Kasumi-1 (cell line): ENCODE measurements at places on chromosomes 2 and 18.

GRCh38 chr2:171334171-171334570 lies 99.6 kb downstream of the METTL8 start:
- DNase-seq = no peak

- DNase-seq = no peak
These were observed 15.0 kb upstream of the TTR start for GRCh38 chr18:31576670-31577069.

GRCh38 chr2:224444021-224444420 lies 42.1 kb upstream of the FAM124B start:
- no peak for DNase-seq

DNA sequence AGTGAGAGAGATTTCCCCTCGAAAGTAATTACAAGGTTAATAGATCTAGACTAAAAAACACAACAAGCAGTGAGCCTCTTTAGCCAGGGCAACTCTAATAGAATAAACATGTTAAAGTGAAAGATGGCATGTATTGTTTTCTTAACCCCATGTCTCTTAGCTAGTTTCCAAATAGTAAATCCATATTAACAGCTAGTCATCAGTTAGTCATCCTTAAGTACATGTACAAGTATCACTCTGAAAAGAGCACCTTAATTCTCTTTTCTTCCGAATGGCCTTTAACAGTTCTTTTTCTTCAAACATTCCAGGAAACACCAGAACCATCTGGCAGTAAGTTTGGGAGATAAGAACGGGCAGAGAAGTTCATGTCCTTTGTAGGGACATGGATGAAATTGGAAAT lies 1480.0 kb downstream of the LRP1B start:
- no peak for DNase-seq

DNA sequence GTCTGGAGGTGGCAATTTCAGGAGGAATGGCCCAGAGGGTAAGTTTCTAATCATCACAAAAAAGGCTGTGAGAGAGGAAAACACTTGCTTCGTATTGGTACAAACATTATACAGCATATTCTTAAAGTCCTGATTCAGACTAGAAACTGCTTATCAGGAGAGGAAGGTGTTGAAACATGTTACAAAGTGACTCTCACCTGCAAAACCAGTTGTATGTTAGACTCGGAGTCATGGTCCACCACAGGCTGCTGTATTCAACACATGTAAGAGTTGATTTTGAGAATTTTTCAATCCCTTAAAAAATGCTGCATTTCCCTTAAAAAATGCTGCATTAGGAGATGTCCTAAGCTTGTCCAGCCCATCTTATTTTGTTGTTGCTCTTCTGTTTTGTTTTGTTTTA lies 61.5 kb downstream of the MBP start:
- DNase-seq = no peak

DNA sequence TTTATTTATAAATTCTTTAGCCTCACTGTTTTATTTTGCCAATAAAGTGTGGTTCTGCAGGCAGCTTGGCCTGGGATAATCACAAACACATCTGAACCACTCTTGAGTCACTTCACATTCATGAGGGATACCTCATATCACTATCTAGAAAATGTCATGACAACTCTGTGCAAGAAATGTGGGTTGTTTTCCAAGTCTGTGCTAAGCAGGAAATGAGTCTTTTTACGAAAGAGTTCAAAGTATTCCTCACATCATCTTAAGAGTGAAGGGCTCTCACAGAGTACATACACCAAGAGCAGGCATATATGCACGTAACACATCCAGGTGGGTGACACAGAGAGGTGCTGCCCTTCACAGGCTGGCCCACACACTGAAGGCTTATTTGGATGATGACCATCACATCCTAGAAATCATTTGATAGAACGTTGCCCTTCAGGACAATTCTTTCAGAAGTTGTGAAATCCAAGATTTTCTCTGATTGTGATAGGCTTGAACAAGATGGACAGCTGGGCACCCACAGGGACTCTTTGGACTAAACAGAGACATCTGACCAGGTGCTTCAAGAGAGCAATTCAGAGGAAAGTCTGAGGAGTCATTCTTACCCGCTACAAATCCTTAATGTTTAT lies 811.1 kb upstream of the LRATD1 start:
- no peak for DNase-seq

DNA sequence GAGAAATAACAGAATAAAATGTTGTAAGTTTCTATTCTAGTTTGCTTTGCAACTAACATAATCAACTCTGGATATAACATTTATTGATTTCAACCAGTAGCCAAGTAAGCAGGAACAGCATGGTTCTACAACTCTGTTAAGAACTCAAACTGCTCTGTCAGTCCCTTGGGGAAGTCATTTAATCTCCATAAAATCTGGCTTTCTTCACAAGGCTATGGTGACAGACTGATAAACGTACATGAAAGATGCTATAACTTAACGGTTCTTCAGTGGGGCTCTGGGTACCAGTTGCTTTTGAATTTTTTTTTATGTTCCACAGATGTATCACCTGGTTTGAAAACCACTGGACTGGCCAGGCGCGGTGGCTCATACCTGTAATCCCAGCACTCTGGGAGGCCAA lies 10.3 kb downstream of the PSME4 start:
- DNase-seq = no peak

DNA sequence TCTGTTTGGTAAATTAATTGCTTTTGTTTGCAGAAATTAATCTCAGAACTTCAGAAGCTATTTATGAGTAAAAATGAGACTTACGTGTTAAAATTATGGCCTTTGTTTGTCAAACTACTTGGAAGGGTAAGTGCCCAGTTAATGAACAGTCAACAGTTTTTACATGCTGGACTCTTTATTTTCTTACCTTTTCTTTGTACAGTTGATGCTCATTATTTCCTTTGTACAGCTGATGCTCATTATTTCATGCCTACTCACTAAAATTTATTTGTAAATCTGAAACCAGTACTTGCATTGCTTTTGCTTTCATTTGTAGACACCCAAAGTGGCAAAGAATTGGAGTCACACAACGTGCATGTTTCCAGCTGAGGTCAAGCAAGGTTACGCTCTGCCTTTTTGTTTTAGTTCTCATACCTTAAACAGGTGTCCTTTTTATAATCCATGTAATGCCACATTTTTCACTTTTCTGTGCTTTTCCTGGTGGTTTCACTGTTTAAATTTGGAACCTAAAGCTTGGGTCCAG lies 13.3 kb downstream of the RIF1 start:
- DNase-seq = no peak

DNA sequence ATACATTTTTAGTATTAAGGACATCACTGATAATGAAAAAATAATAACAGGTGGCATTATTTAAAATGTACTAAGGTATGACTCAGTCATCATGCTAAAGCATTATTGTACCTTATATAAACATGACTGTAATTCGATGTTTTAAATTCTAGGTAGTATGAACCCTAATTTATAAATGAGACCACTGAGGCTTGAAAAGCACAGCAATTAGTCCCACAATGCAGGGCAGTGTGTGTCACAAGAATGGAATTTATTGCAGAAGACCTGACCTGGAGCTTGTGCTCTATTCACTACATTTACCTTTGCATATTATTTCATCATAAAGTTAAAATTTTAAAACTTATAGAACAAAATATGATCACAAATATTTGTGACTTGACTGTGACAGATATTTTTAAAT lies 358.5 kb upstream of the DSEL start:
- DNase-seq = no peak

DNA sequence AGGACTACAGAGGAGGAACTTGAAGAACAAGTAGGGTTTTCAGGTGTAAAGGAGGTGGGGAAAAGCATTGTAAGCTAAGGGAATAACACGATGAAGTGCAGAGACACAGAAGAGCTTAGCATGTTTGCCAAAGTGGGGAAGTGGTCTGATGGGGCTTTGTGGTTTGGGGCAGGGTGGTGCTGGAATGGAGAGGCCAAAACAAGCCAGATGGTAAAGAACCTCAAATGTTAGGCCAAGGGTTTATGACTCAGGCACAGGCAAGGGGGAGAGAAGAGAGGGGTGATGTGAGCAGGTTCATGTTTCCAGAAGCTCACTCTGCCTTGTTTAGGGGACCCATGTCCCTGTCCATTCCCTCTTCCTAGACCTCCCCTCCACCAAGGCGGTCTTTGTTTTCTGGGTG lies 104.5 kb upstream of the YWHAQ start:
- no peak for DNase-seq

DNA sequence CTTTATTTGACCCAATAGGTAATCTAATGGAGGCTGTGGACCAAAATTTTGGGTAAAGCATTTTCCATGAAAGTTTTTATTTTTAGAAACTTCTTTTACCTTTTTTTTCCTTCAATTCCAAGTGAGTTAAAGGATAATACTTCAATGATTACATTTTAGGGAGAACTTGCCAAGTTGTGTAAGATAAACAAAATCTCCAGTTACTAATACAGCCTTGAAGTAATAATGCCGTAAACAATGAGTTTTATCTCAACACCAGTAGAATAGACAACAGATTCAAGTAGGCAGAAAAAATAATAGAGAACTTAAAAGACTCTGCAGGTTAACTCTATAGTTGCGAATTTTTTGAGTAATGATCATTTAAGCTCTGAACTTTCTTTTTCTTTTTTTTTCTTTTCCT lies 807.4 kb downstream of the CNTNAP5 start:
- no peak for DNase-seq

GRCh38 chr18:21194871-21195771 lies 46.9 kb upstream of the GREB1L start:
- DNase-seq = peak; percentile 86

DNA sequence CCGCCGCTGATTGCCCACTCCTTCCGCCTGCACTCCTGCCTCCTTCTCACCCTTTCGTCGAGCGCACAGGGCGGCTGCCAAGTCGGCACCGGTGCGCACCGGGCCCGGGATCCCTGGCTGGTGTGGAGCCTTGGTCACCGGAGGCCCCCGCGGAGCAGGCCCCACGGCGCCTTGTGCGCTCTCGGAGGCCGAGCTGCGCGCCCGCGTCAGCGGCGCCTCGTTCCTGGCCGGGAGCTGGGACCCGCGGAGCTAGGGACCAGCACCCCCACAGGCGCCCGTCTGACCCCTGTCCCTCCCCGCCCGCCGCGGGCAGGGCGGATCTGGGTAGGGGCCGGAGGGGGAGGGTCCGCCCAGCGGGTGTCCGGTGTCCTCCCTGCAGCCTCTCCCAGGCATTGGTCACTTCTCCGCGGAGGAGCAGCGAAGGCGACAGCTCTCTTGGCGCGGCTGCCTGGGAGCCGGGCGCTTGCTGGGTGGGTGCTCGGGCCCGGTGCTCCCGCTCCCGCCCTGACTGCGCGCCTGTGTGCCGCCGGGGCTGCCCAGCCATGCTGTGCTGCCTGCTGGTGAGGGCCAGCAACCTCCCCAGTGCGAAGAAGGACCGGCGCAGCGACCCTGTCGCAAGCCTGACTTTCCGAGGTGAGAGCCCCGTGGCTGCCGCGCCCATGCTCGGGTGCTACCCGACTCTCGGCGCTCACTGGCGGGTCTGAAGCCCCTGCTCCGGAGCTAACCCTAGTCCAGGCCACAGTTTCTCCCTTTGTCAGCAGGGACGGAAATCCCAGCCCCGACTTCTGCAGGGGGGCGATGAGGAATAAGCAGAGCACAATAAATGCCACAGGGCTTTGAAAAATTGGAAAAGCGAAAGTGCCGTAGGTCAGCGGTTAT lies 13.2 kb downstream of the DYSF start:
- no peak for DNase-seq

- DNase-seq = no peak
These were observed 135.6 kb downstream of the TFCP2L1 start for GRCh38 chr2:121149384-121149783.

GRCh38 chr2:139492131-139492680 lies 712.0 kb upstream of the NXPH2 start:
- DNase-seq = no peak

GRCh38 chr2:156423674-156424282 lies 12.4 kb upstream of the GPD2 start:
- DNase-seq = no peak

- DNase-seq = no peak
These were observed 260.0 kb upstream of the SIX2 start for GRCh38 chr2:45269149-45269793.

DNA sequence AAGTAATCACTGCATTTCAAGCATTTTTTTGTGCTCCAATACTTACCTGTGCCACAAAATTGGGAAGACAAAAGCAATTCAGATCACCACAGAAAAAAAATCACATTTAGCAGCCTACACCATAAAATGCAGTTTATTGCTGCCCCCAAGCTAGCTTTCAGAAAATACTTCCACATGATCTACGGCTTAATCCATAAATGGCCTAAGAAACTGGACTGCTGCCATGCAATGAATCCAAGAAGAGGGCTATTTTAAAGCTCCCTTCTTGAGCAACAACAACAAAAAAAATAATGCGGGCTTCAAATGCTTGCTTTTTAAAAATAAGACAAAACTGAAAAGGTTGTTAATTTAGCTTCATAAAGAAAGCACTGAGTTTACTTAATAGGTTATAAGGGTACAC lies 272.3 kb downstream of the RAD51AP2 start:
- no peak for DNase-seq

DNA sequence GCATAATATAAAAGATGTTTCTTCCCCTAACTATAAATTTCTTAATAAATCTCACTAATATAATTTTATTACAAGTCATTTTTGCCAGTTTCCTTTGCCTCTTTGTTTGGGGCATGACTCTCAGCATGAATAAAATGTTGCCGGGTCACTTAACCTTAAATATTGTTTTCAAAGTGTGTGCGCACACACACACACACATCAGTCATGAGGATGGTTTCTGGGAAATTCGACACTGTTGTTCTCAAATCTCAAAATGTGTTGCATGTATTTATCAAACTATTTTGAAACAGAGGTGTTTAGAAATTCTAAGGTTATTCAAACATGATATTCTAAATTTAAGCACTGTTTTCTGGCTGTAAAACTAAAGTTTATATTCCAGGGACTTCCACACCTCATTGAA lies 31.5 kb downstream of the FAP start:
- no peak for DNase-seq

DNA sequence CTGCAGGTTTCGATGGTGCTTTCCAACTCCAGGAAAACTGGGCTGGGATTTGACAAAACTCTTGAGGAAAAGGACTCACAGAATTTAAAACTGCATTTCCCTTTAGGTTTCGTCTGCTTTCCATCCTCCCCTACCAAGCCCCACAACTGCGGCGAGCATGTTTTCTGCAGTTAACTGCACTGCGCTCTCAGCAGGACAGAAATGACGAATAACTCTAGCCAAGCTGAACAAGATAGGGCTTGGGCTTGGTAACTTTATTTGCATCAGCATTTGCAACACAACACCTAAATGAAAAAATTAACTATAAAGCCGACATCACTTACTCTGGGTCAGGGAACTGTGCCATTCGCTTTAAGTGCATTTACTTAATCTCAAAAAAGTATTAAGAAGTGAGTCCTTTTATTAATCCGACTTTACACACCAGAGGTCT lies 669 bp upstream of the PIKFYVE start:
- peak; percentile 32 for DNase-seq

GRCh38 chr2:178825183-178825582 lies 18.0 kb upstream of the TTN start:
- DNase-seq = no peak

- DNase-seq = no peak
These were observed 19.4 kb downstream of the TMEM18 start for GRCh38 chr2:657766-658165.

GRCh38 chr2:215465256-215465655 lies 29.4 kb upstream of the FN1 start:
- no peak for DNase-seq
